Lower lobe of right lung (tissue), 2 donors: ENCODE measurements at places on chromosomes 11 and 22. TPM values are rescaled to one million over a fixed set of nuclear protein-coding genes. Genes with fewer than 3 reads are reported as not detected.

Gene PDGFD
- total RNA-seq, result 3.9 TPM

Gene TYR
- total RNA-seq, result not detected

Gene TUB
- total RNA-seq, result 5.2 TPM

Gene SAA4
- 0.62 TPM for total RNA-seq

Gene OR10AG1
- not detected for total RNA-seq
